ENCODE measurements at places on chromosomes 7 and 10. TPM values are rescaled to one million over a fixed set of nuclear protein-coding genes. Genes with fewer than 3 reads are reported as not detected.

SORBS1 gene
- not detected for polyA plus RNA-seq

CHAT gene
- not detected for polyA plus RNA-seq

URGCP gene
- 24.0 TPM for polyA plus RNA-seq

PNLIP gene
- polyA plus RNA-seq = not detected

GPRIN2 gene
- polyA plus RNA-seq = not detected

SH2D4B gene
- polyA plus RNA-seq = not detected

ZKSCAN5 gene
- 5.0 TPM for polyA plus RNA-seq

RADIL gene
- not detected for polyA plus RNA-seq

SFRP5 gene
- not detected for polyA plus RNA-seq

CEP41 gene
- 6.2 TPM for polyA plus RNA-seq

RINT1 gene
- 13.7 TPM for polyA plus RNA-seq

OR2A42 gene
- not detected for polyA plus RNA-seq

LIPM gene
- not detected for polyA plus RNA-seq

MKX gene
- polyA plus RNA-seq = not detected

ZC3HAV1L gene
- not detected for polyA plus RNA-seq

EEPD1 gene
- polyA plus RNA-seq = 0.25 TPM

FKBP6 gene
- not detected for polyA plus RNA-seq

KIF11 gene
- 0.60 TPM for polyA plus RNA-seq

DYDC2 gene
- not detected for polyA plus RNA-seq

Measured in naive B cell (primary cell).